Amygdala (tissue), 56 donors: ENCODE measurements at places on chromosomes 4 and X.

DNA sequence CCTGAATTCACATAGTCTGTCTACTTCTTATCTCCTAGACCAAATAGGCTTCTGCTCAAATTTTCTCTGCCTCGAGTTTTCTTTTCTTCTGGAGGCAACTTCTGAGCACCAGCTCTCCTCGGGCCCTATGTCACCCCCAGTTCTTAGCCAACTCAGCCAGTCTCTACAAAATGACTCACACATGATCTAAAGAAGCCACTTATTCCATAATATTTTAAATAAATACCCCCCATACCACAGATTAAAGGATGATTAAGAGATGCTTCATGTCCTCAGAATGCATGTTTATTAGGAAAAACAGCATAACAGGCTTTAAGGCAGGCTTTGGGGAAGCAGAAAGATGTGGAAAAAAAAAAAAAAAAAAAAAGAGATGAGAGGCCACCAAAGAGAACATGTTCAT lies 36.6 kb upstream of the DDX53 start:
- no peak for DNase-seq

DNA sequence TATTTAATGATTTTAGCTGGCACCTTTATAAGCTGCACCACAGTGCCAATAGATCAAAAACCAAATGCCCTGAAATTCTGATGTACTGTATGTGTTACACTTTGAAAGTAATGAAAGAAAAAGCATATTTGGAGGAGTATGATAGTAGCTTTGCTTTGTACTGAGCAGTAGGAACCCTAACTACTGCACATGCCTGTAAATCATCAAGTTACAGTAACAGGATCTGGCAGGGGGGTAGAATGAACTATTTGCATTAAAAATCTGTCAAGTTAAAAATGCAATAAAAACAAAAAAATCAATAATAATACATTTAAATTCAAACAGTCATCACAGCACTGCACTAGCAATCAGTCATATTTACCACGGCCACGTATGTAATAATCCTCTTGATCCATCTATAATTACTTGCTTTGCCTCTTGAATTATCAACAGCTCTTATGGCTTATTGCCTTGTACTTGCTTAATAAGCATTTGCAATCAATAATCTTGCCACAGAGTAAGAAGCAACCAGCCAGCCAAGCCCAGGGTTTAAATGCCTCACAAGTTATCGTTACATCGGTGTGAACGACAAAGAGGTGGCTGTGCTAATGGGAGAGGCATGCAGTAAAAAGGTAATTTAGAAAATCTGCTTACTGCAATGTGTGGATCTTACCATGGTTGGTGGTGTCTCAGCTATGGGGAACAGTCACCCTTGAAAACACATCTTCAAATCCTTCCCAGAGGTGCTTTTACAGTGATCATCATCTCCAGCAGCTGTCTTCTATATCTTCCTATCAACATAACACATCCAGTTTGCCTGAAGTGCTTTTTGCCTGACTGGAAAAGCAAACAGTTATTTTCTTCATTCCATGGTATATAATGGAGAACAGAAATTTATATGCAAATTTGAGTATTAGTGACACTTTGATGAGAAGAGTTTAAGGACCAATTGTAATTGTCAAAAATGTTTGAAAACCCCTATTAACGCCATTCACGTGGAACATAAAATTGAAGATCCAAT lies 1812.1 kb upstream of the ADGRL3 start:
- no peak for DNase-seq

GRCh38 chr4:90069151-90069550 lies 58.0 kb upstream of the CCSER1 start:
- no peak for DNase-seq

GRCh38 chr4:145319751-145320150 lies 139.4 kb upstream of the OTUD4 start:
- DNase-seq: no peak
